ENCODE measurements at places on chromosomes 6 and 20. TPM values are rescaled to one million over a fixed set of nuclear protein-coding genes. Genes with fewer than 3 reads are reported as not detected.

PCK1 gene
- not detected for polyA plus RNA-seq

HLA-DQA1 gene
- not detected for polyA plus RNA-seq

TMEM244 gene
- polyA plus RNA-seq = not detected

DUSP15 gene
- polyA plus RNA-seq = 0.33 TPM

NRN1 gene
- 10.9 TPM for polyA plus RNA-seq

TPX2 gene
- 18.1 TPM for polyA plus RNA-seq

MATN4 gene
- polyA plus RNA-seq = 0.11 TPM

SCUBE3 gene
- polyA plus RNA-seq = 1.0 TPM

HTR1E gene
- polyA plus RNA-seq = not detected

C20orf144 gene
- 0.05 TPM for polyA plus RNA-seq
